ENCODE measurements at places on chromosomes 16 and 17.

GRCh38 chr16:14240964-14241363, 169.8 kb downstream of the MRTFB start:
- no peak for DNase-seq

DNA sequence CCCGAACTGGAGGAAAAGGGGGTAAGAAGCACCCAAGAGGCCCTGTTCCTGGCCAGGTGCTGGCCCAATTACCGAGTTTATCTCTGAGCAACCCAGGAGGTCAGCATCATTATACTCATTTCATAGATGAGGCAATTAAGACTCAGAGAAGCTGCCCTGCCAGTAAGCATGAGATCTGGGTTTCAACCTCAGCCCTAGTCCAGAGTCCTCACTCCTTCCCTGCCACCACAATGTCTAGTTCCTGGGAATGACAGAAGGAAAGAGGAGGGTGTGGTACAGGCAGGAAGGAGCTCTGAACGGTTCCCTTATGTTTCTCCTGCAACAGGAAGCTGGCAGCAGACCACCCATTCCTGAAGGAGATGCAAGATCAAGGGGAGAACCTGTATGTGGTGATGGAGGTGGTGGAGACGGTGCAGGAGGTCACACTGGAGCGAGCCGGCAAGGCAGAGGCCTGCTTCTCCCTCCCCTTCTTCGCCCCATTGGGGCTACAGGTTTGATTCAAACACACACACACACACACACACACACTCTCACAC, 7.4 kb downstream of the GSDMA start:
- no peak for DNase-seq

DNA sequence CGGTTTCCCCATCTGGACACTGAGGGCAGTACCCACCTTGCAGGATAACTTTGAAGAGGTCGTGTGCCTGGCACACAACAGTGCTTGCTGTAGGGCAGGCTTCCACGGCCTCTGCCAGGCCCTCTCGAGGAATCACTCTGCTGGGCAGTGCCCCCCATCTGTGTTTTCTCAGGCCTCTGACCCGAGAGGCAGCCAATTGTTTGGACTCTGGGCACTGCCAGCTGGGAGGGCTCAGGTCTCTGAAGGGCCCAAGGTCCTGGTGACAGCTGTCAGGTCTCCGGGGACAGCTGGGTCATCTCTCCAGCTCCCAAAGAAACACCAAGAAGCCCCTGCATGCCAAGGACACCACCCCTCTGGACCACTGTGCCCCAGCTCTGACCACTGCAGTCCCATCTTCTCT, 1.0 kb upstream of the RAB26 start:
- DNase-seq = no peak

DNA sequence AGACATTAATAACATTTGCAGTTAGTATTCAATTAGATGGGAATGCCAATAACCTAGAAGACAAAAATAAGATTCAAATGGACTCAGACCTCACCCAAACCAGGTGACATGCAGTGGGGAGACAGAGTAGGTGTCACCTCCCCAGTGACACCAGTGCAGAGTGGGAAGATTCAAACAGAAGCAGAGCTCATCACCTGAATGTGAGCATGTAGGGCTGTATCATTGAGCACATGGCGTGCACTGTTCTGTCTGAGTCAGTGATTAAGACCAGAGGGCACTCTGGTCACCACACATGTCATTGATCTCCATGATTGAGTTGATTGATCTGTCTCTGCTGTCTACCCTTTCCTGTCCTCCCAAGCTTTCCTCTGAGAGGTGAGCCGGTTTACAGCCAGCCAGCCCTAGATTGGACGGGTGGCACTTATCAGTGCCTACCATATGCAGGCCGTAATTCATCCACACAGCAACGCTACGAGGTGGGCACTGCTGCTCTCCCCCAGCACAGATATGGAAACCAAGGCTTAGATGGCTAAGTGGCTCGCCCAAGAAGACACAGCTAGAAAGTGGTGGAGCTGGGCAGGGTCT, 34.0 kb downstream of the RHBDL3 start:
- no peak for DNase-seq

- no peak for DNase-seq
Measured at GRCh38 chr16:4795181-4795827, at the start of gene SMIM22. SMIM22 (plus strand) TSS chr16:4795369; CDS start chr16:4795735, 366 bp downstream.

DNA sequence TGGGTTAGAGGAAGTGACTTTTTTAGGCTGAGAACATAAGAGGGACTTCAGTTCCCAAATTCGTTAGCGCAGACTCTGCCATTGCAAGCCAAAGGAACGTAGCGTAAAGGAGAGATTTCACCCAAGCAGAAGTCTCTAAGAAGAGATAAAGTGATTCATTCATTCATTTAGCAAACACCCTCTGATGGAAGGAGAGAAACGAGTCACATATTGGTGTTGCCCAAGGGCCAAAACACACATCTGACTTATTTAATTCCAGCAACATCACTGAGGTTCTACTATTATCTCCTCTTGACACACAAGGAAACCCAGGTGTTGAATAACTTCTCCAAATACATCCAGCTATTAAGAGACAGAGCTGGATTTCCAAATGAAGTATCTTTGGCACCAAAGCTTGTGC, 85.7 kb upstream of the CACNG3 start:
- DNase-seq = no peak

DNA sequence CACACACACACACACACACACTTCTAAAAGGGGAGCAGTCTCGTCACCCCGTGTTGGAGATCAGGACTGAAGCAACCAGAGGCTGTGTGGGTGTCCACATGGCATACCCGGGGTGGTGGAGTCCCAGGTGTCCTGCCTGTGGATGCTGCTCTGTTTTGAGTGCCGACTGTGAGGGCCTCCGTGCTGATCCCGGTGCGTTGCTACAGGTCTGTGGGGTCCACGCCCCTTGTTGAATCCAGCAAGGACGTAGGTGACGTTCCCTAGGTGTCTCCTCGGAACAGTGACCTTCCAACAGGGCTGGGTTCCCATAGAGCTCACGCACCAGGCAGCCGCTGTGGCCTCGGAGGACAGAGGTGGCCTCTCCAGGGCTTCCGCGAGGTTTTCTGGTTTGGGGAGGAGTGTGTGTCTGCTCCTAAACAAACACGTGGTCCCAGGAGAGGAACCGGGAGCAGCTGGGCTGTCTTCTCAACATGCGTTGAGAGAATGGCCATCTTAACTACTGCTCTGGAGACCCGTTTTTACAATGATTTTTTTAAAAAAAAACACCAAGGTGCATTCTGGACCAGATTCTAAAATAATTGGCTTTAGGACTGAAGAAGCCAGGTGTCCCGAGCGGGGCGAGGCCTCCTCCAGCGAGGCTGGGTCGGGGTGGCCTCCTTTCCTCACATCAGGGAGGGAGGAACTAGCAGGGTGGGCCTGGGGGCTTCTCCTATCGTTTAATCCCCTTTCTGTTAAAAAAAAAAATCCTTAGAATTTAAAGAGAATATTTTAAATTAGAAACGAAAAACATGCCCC, 100.6 kb upstream of the ZNF750 start:
- DNase-seq = no peak

DNA sequence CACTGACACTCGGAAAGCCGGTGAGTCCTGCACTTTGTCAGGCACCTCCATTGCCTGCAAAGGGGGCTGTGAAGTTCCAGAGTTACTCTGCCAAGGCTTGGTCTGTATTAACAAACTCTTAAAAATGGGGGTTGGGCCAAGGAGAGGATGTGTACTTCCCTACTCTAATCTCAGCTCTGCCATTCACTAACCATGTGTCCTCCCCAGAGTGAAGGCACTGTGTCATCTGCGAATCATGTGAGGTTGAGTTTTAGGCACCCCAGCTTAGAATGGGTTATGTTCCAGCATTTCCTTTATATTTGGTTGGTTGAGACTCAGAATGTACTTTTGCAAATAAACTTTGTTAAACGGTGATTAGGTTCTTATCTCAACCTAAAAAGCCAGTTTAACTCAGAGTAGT, 24.9 kb downstream of the ERCC4 start:
- no peak for DNase-seq

Measured in T-cell (primary cell).